ENCODE measurements at places on chromosomes 6 and 20.

- no peak for DNase-seq
Observed at GRCh38 chr20:20386192-20386591, 18.3 kb downstream of the INSM1 start.

DNA sequence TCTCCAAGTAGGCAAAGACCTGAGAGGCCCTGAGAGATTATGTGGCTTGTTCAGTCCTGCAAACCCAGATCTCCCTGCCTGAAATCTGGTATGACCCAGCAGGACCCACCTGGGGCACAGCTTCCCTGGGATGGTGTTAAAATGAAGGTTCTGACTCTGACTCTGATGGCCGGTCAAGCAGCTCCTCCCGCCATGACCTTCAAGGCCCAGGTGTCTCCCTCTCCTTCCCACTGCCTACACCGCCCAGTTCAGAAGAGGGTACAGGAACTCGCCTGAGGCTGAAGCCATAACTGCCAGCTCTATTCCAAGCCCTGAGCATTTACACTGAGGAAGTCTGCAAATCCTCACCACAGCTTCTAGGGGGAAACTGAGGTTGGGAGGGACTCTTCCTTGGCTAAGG, 5.9 kb upstream of the CST7 start:
- DNase-seq, result no peak

GRCh38 chr6:133730881-133731280, 158.0 kb upstream of the TCF21 start:
- no peak for DNase-seq

- DNase-seq, result no peak
Observed at GRCh38 chr20:23387118-23387443, 25.1 kb downstream of the GZF1 start.

Measured in LNCaP clone FGC (cell line).